ENCODE measurements at places on chromosomes 11 and 22.

DNA sequence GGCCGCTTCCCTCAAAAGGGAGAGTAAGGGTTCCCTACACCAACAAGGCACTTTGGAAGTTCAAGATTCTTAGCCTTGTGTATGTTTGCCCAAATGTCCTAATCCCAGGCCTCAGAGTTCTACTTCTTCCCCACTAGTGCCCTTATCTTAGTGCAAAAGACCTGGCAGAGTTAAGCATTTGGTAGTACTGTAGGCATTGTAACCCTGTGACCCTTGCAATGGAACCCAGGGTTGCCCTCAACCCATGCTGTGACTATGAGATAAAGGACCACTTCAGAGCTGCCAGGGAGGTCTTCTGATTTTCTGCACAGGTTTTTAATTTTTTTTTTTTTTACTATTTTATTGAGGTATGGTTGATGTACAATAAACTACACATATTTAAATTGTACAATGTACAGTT lies 65.1 kb downstream of the C11orf65 start:
- DNase-seq = no peak

GRCh38 chr22:31233001-31233400 lies 20.9 kb downstream of the LIMK2 start:
- peak; percentile 62 for DNase-seq

GRCh38 chr22:28594797-28595462 lies 84.7 kb downstream of the TTC28 start:
- peak; percentile 69 for DNase-seq

DNA sequence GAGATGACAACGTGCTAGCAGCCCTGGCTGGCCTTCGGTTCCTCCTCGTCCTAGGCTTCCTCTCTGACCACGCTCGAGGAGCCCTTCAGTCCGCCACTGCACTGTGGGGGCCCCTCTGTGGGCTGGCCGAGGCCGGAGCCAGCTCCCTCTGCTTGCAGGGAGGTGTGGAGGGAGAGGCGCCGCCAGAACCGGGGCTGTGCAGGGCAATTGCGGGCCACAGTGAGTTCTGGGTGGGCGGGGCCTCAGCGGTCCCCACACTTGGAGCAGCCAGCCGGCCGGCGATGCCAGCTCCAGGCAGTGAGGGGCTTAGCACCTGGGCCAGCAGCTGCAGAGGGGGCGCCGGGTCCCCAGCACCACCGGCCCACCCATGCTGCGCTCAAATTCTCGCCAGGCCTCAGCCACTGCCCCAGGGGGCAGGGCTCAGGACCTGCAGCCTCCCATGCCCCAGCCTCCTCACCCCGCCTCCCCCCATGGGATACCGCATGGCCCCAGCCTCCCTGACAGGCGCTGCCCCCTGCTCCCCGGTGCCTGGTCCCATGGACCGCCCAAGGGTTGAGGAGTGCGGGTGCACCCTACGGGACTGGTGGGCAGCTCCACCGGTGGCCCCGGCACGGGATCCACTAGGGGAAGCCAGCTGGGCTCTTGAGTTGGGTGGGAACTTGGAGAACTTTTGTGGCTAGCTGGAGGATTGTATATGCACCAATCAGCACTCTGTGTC lies 399.4 kb downstream of the LUZP2 start:
- no peak for DNase-seq

DNA sequence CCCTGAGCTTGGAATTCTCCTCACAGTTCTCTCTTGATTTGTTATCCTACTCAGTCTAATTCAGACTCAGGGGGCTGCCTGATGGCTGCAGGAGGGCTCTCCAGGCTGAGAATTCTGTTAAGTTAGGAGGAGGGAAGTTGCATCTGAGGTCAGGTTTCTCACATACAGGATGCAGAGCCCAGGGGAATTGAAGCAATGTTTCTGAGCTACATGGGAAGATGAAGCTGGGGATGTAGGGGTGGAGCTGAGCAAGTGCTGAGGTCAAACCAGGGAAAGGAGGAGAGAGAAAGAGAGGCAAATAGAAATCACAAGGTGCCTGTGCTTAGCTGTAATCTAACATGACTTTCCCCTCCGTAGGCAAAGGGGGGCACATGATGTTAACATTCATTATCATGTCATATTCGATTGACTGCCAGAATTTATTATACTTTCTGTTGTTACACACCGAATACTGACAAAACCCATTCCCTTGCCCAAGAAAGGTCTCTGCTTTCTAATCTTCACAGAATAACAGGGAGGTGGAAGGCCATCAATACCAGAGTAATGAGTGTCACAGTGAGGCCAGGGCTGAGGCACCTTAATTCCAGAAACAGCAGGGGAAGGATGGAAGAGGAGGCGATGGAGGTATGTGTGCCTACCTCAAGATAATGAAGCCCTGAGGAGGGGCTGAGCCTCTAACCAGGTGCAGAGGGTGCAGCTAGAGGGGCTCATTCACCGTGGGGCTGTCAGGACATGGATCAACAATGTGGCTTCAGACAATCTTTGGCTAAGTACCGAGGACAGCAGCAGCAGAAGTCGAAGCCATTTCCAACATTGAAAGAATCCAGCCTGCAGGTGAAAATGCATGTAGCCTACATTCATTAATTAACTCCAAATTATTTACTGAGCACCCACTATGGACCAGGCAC lies 205.4 kb upstream of the SNX19 start:
- DNase-seq = no peak

- peak; percentile 41 for DNase-seq
These were observed at the start of gene AP5B1 for GRCh38 chr11:65780770-65781151. Gene AP5B1 (minus strand): TSS chr11:65780976. CDS start chr11:65780591, 385 bp downstream.

DNA sequence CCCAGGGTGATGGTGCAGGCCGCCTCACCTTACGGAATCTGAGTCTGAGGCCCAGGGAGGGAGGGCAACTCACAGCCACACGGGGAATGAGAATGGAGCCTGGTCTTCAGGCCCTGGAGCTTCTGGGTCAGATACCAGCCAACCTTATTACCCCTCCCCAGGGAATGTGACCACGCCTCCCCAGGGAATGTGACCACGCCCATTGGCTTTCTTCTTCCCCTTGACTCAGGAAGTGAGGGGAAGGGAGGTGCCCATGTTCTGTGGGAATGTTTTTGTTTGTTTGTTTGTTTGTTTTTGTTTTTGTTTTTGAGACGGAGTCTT lies 57.5 kb upstream of the RBFOX2 start:
- no peak for DNase-seq

Measured in endothelial cell of umbilical vein (primary cell).